ENCODE measurements at places on chromosomes 11 and 22. TPM values are rescaled to one million over a fixed set of nuclear protein-coding genes. Genes with fewer than 3 reads are reported as not detected.

DNA sequence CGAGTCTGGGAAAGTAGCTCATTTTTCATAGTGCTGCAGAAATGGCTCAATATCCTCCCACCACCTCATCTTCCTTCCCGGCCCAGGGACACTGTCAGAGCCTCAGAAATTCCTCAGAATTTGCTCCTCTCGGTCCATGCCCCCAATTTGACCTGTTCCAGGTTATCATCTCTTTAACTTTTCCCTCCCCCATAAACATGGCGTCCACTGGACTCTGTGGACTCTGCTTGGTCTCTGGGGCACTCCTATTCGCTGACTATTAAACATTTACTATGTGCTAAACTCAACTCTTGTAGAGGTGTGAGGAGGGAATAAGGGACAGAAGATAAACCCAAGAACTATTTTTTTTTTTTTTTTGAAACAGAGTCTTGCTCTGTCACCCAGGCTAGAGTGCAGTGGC lies 8.2 kb upstream of the PC start:
- H3K4me1 ChIP-seq: no peaks in the 10 kb centered on the region
- DNase-seq: no peak
- H3K27me3 ChIP-seq: no peaks in the 10 kb centered on the region
- H3K4me3 ChIP-seq: no peak overlapping the region
- H3K27ac ChIP-seq: no peak overlapping the region
- H3K36me3 ChIP-seq: no peaks in the 10 kb centered on the region

DNA sequence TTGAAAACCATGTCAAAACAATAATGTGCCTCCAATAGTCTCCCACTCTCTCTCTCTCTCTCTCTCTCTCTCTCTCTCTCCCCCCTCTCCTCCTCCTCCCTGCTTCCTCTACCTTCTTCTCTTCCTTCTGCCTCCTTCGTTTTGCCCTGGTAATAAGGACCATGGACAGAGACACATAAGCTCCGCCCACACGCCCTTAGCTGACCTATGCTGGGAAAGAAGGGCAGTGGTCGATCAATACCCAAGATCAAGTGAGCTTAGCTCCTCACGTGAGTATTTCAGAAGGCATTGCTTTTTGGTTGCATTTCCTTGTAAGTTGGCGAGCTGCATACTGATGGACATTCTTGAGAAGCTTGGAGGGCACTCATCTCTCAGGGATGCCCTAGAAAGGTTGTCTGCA lies 194.8 kb downstream of the MIAT start:
- no peaks in the 10 kb centered on the region for H3K36me3 ChIP-seq
- DNase-seq: no peak
- H3K4me3 ChIP-seq: no peak overlapping the region
- H3K27ac ChIP-seq: no peak overlapping the region
- no peaks in the 10 kb centered on the region for H3K27me3 ChIP-seq
- no peaks in the 10 kb centered on the region for H3K4me1 ChIP-seq

ART5 gene
- total RNA-seq: not detected

CARD10 gene
- total RNA-seq: 12.1 TPM

- H3K27me3 ChIP-seq: no peaks in the 10 kb centered on the region
- DNase-seq: no peak
- H3K4me3 ChIP-seq: peak overlapping the region; percentile 39
- H3K4me1 ChIP-seq: no peaks in the 10 kb centered on the region
Observed at GRCh38 chr11:20132667-20133039, 27.6 kb downstream of the DBX1 start.

- H3K27ac ChIP-seq: no peak overlapping the region
- no peaks in the 10 kb centered on the region for H3K4me1 ChIP-seq
- H3K4me3 ChIP-seq: no peak overlapping the region
- H3K36me3 ChIP-seq: no peaks in the 10 kb centered on the region
Observed at GRCh38 chr11:57502870-57503269, 12.6 kb downstream of the SLC43A1 start.

CSTPP1 gene
- total RNA-seq: 30.5 TPM

- H3K27ac ChIP-seq: peak overlapping the region; percentile 55
- H3K27me3 ChIP-seq: no peaks in the 10 kb centered on the region
- H3K4me3 ChIP-seq: no peak overlapping the region
- no peaks in the 10 kb centered on the region for H3K4me1 ChIP-seq
Observed at GRCh38 chr22:26894766-26895485, 237.5 kb downstream of the MIAT start.

GRCh38 chr11:132770829-132771530 lies 761.3 kb downstream of the OPCML start:
- H3K36me3 ChIP-seq: no peaks in the 10 kb centered on the region
- H3K4me3 ChIP-seq: no peak overlapping the region
- H3K27ac ChIP-seq: no peak overlapping the region
- H3K4me1 ChIP-seq: no peaks in the 10 kb centered on the region
- no peaks in the 10 kb centered on the region for H3K27me3 ChIP-seq
- DNase-seq: no peak

DNA sequence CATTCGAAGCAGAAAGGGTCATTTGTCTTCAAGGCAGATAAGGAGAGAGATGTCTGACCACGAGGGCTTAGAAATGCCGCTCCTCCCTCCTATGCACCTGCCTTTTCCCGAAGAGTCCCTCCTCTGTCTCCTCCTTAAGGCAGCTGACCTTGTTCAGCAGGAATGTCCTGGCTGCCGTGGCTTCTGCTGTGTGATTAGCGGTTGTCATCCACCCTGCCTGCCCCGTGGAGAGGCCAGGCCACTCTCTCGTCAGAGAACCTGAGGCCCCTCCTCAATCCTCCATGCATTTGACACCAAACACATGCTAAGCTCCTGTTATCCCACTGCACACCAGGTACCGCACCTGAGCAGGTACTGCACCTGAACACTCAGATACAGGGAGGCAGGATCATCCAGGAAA lies 834.6 kb downstream of the TBC1D22A start:
- H3K4me3 ChIP-seq: no peak overlapping the region
- no peak overlapping the region for H3K27ac ChIP-seq
- H3K27me3 ChIP-seq: no peaks in the 10 kb centered on the region
- no peaks in the 10 kb centered on the region for H3K4me1 ChIP-seq

GRCh38 chr11:117218133-117218915 lies 13.5 kb downstream of the PCSK7 start:
- peaks cover 33% of the 10 kb centered on the region for H3K4me1 ChIP-seq
- peak overlapping the region; percentile 44 for H3K4me3 ChIP-seq
- H3K36me3 ChIP-seq: no peaks in the 10 kb centered on the region
- DNase-seq: peak; percentile 50
- no peaks in the 10 kb centered on the region for H3K27me3 ChIP-seq

DNA sequence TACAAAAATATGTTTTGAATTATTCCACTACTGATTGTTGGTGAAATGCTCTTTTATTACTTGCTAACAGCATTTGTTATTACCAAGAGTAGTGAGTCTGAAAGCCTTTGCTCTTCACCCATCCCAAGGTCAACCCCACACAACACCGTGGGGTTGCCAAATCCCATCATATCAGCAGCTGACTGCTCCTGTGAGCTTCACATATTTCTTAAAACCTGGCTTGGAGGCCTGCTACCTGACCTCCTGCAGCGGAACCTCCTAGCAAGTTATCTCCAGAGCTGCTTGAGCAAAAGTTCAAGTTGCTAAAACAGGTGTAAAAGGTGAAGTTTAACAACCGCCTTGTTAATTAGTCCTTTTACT lies 20.1 kb upstream of the EIF3M start:
- H3K4me1 ChIP-seq: no peaks in the 10 kb centered on the region
- no peak overlapping the region for H3K4me3 ChIP-seq
- H3K36me3 ChIP-seq: no peaks in the 10 kb centered on the region
- no peaks in the 10 kb centered on the region for H3K27me3 ChIP-seq

GRCh38 chr22:35488513-35488912 lies 52.1 kb upstream of the RASD2 start:
- no peaks in the 10 kb centered on the region for H3K36me3 ChIP-seq
- H3K4me1 ChIP-seq: no peaks in the 10 kb centered on the region
- H3K4me3 ChIP-seq: no peak overlapping the region
- no peaks in the 10 kb centered on the region for H3K27me3 ChIP-seq
- DNase-seq: no peak

- DNase-seq: no peak
- no peaks in the 10 kb centered on the region for H3K36me3 ChIP-seq
- H3K4me1 ChIP-seq: no peaks in the 10 kb centered on the region
- no peak overlapping the region for H3K27ac ChIP-seq
- H3K27me3 ChIP-seq: no peaks in the 10 kb centered on the region
Observed at GRCh38 chr11:13091804-13092203, 82.7 kb downstream of the RASSF10 start.

DNA sequence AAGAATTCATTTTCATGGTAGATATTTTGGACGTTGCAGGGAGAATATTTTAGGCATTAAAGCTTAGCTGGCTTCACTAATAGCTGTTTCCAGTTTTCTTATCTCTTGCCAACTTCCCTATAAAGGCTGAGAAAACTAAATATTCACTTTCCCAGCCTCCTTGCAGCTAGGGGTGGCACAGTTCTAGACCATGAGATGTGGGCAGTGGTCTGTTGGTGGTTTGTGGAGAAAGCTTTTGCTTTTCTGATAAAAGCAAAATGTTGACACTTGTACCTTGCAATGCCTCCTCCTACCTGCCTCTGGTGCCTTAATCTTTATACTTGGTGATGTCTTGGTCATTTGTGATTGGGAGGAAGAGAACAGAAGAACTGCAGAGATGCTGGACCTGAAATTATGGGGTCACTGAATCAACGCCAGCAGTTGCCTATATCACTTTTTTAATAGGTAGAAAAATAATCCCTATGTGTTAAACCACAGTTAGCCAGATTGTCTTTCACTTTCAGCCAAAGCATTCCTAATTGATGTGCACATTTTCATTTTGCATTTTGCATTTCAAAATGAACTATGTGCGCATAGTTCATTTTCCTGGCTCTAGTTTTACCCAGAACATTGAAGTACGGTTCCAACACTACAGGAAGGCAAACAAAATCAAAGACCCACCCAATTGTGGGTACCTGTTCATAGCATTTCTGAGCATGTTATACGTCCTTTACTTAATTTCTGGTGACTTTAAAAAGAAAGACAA lies 24.9 kb upstream of the ABTB2 start:
- no peaks in the 10 kb centered on the region for H3K36me3 ChIP-seq
- no peak for DNase-seq
- H3K27me3 ChIP-seq: no peaks in the 10 kb centered on the region
- no peak overlapping the region for H3K4me3 ChIP-seq

- no peak overlapping the region for H3K27ac ChIP-seq
- no peaks in the 10 kb centered on the region for H3K27me3 ChIP-seq
- H3K4me1 ChIP-seq: no peaks in the 10 kb centered on the region
- no peak for DNase-seq
- H3K36me3 ChIP-seq: no peaks in the 10 kb centered on the region
Observed at GRCh38 chr11:117456027-117456720, 128.5 kb downstream of the CEP164 start.

- H3K4me1 ChIP-seq: no peaks in the 10 kb centered on the region
- H3K27ac ChIP-seq: peak overlapping the region; percentile 95
- peak; percentile 78 for DNase-seq
- no peaks in the 10 kb centered on the region for H3K36me3 ChIP-seq
- H3K4me3 ChIP-seq: peak overlapping the region; percentile 68
Observed at GRCh38 chr22:25111579-25112517, 87.8 kb upstream of the CRYBB3 start.

DNA sequence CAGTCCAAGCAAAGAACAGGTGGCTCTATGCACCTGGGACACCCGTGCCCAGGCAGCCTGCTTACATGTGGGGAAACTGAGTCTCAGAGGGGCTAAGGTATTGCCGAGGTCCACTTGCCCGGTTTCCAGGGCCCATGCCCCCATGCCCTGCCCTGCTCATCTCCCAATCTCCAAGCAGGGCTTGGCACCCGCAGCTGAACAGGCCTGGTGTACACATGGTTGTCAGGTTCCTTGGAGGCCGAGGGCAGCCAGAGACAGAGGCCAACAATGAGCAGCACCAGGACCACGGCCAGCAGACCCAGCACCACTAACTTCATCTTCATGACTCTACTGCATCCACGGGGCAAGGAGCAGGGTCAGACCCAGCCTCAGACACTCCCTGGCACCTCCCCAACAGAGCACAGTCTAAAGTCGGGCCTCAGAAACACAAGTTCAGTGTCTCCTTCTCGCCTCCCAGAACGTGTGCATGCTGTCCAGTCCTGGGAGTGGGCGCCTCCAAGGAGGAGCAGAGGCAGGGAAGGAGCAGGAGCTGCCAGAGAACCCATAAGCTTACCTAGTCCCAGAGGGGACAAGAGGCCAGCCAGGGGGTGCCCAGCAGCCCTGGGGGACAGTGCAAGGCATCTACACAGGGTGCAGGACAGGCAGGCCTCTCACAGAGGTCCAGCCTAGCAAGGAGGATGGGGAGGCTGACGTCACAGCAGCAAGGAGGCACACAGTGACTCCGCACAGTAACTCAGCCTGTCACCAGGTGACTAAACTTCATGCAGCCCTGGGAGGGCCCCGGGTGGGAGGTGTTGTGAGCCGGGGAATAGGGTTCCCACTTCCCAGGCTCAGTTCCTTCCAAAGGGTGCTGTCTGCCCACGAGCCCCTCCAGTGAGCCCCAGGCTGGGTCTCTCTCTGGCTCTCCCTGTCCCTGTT lies 20.2 kb upstream of the RGL4 start:
- no peaks in the 10 kb centered on the region for H3K27me3 ChIP-seq
- DNase-seq: no peak
- no peaks in the 10 kb centered on the region for H3K4me1 ChIP-seq
- no peaks in the 10 kb centered on the region for H3K36me3 ChIP-seq

GRAP2 gene
- total RNA-seq: 3.5 TPM

DNA sequence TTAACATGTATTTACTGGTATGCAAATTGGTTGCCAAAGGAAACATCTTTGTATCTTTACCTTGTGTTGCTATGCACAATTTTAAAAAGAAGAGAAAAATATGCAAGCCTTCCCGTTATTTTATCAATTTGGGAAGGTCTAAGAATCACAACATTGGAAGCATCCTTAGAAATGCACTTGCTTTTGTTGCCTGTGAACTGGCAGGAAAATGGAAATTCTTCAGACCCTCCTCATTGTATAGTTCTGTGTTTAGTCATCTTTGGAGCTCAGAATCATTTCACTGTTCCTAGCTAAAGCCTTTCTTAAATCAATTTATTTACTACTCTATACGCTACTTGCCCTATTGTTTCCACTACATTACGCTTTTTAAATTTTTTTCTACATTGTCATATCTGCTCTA lies 574.5 kb downstream of the DLG2 start:
- no peak for DNase-seq
- no peaks in the 10 kb centered on the region for H3K27me3 ChIP-seq
- H3K27ac ChIP-seq: no peak overlapping the region
- H3K36me3 ChIP-seq: no peaks in the 10 kb centered on the region
- H3K4me3 ChIP-seq: no peak overlapping the region

DNA sequence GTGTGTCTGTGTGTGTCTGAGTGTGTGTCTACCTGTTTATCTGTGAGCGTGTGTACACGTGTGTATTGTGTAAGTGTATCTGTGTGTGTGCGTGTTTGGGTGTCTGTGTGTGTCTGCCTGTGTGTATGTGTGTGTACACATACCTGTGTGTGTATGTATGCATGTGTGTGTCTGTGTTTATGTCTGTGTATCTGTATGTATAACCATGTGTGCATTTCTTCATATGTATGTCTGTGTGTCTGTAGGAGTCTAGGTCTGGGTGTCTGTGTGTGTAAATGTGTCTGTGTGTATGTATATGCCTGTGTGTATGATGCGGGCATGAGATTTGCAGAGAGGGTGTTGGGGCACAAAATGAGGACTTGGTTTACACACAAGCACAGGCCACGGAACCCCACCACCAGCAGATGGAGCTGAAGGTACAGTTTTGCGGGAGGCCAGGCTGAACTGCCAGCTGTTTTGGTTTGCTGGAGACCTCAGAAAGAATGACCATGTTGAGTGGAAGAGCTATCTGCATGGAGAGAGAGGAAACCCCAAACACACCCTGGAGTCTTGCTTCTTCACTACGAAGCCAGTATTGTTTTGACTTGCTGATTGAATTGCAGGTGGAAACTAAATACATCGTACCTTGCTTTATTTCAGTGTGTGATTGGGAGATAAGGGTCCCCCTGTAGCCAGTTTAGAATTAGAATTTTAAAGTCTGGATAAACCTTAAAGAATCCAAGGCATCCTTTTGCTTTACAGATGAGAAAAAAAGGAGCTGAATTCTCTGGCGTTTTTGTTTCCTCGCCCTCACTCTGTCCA lies 497.2 kb downstream of the NTM start:
- no peaks in the 10 kb centered on the region for H3K4me1 ChIP-seq
- DNase-seq: peak; percentile 33
- H3K27ac ChIP-seq: no peak overlapping the region
- H3K4me3 ChIP-seq: no peak overlapping the region
